Umbilical cord (tissue), 2 donors: ENCODE measurements at places on chromosomes 5 and 9. TPM values are rescaled to one million over a fixed set of nuclear protein-coding genes. Genes with fewer than 3 reads are reported as not detected.

The DMRT2 gene
- 1.7 TPM for total RNA-seq

- no peak for DNase-seq
Observed at GRCh38 chr9:70590315-70590677, 175.8 kb upstream of the KLF9 start.

GRCh38 chr9:121898856-121899255 is 194.3 kb downstream of the TTLL11 start:
- DNase-seq = no peak

GRCh38 chr9:91320299-91320698 is 41.4 kb downstream of the AUH start:
- DNase-seq = no peak

The GFI1B gene
- total RNA-seq = 0.48 TPM
